ENCODE measurements at places on chromosomes 13 and 19.

DNA sequence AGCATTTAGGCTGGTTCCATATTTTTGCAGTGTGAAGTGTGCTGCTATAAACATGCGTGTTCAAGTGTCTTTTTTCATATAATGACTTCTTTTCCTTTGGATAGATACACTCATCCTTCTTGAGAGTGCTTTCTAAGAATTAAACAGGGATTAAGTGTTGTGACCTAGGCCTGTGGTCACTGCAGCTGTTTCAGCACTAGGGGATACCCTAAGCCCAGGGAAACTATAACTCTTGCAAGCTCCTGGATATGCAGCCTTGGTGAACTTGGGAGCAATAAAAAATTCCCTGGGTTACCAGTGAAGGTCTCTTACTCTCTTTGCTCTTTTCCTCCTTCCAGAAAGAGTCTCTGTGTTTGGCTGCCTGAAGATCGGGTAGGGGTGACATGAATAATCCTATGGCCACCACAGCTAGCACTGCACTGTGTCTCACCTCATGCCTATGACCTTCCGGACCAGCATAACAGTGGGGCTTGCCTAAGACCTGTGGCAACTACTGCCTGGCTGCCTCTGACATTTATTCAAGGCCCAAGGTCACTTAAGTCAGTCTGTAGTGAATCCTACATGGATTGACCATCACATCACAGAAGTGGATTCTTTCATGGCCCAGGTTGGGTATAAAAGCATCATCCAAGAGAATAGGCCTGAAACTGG lies 799.7 kb downstream of the DACH1 start:
- DNase-seq: no peak

GRCh38 chr19:10892256-10892655 lies 20.9 kb downstream of the CARM1 start:
- no peak for DNase-seq

DNA sequence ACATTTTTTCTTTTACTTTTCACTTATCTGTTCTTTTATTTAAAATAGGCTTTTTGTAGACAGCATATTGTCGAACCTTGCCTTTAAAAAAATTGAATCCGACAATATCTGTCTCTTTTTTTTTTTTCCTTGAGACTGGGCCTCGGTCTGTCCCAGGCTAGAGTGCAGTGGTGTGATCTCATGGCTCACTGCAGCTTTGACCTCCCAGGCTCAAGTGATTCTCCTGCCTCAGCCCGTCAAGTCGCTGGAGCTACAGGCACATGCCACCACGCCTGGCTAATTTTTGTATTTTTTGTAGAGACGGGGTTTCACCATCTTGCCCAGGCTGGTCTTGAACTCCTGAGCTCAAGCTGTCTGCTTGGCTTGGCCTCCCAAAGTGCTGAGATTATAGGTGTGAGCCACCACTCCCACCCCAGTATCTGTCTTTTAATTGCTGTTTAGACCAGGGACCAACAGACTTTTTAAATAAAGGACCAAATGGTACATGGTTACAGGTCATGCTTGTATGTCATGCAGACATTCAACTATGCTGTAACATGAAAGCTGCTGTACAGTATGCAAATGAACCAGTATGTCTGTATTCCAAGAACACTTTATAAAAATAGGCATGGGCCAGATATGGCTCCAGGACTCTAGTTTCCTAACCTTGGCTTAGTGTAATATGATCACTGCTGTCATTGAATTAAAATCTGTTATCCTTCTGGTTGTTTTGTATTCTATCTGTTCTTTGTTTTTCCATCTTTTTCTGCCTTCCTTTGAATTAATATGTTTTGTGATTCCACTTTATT lies 80.3 kb downstream of the GJA3 start:
- no peak for DNase-seq

DNA sequence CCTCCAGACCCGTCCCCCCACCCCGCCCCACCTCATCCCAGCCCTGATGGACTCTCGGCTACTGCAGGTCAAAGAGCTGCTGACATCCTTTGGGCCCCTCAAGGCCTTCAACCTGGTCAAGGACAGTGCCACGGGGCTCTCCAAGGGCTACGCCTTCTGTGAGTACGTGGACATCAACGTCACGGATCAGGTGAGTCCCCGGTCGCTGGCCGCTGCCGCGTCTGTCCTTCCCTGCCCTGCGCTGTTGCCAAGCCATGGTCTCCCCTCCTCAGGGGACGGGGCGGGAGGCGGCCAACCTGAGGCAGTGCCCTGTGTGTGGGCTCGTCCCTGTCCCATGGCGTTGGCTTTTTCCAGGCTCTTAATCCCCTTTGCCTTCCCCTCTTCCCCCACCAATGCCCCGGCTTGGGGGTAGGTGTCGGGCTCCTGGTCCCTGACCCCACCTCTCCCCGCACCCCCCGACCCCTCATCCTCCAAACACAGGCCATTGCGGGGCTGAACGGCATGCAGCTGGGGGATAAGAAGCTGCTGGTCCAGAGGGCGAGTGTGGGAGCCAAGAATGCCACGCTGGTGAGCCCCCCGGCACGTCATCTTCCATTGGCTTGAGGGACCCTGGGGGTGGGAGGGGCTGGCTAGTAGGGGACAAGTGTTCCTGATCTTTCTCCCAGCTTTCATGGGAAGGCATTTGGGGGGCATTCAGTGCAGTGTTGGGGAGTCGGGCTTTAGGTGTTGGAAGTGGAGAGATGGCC lies 6.2 kb upstream of the EPN1 start:
- DNase-seq: no peak

GRCh38 chr13:91355826-91356710 lies 8.6 kb downstream of the MIR17HG start:
- DNase-seq: no peak

DNA sequence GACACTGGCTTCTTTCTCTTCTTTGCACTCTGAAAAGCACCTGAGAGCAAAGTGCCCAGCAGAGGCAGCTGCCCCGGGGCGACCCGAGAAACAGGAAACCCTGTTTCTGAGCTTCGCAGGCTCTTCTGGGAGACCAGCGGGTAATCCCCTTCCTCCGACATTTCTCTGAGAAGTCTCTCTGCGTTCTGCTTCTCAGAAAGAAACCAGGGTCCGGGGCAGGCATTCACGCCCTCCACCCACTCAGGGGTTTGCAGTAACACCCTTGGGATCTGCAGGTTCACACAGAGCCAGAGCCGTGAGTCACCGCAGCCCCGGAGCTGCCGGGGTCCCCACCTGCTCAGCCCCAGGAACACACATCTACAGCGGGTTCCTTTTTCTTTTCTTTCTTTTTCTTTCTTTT lies 86.0 kb downstream of the GADD45B start:
- DNase-seq: no peak

DNA sequence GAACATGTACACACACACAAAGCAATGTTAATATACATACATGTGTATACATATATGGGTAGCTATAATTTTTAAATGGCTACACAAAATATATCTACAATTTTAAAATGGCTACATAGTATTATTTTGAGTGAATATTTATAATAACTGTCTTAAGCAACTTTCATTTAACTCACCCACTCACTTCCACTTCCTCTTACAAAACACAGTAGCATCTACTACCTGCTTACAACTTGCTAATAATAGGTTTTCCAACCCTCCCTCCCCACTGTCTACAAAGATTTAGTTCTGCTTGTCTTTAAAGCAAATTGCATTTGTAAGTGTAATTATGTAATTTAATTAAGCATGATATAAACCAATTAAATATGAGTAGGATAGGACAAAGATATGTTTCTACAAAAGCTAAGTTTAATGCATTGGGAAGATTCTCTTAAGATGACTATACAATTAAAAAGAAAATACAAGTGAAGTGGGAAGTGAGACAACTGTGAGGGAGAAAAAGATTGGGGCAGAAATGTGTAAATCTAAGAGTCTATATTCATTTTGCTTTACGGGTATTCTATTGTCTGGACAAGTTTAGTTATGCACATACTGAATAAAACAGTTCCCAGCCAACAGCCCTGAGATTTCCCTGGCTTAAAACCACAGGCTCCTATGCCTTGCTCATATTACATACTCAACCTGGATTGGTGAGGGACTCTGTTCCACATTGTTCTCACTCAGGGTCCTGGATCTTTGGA lies 583.1 kb downstream of the EFNB2 start:
- no peak for DNase-seq

GRCh38 chr13:112622375-112622774 lies 34.4 kb upstream of the TUBGCP3 start:
- DNase-seq: no peak

DNA sequence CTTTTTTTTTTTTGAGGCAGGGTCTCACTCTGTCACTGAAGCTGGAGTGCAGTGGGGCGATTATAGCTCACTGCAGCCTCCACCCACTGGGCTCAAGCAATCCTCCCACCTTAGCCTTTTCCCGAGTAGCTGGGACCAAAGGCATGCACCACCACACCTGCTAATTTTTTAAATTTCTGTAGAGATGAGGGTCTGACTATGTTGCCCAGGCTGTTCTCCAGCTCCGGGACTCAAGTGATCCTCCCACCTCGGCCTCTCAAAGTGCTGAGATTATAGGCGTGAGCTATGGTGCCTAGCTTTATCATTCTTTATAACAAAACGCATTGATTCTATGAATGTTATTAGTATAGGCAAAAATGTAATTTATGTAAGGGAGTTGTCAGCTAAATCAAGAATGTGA lies 17.9 kb upstream of the LYPD3 start:
- no peak for DNase-seq

- no peak for DNase-seq
Measured at GRCh38 chr19:1491114-1491848, at the start of gene REEP6. TSS of gene REEP6 (plus strand) at chr19:1491181. CDS start at chr19:1491270, 89 bp downstream.

- no peak for DNase-seq
Measured at GRCh38 chr13:50152655-50153309, 137.5 kb downstream of the KCNRG start.

GRCh38 chr13:41177616-41178015 lies 16.8 kb downstream of the KBTBD7 start:
- DNase-seq: no peak

- DNase-seq: no peak
Measured at GRCh38 chr13:67664502-67664901, 434.4 kb upstream of the PCDH9 start.

Data from COR-L47 (cell line).